ENCODE measurements at places on chromosomes 11 and 22. TPM values are rescaled to one million over a fixed set of nuclear protein-coding genes. Genes with fewer than 3 reads are reported as not detected.

Gene PGA4
- not detected for total RNA-seq

GRCh38 chr11:21588754-21589153, 604.1 kb upstream of the ANO5 start:
- no peaks in the 10 kb centered on the region for H3K4me1 ChIP-seq
- H3K27me3 ChIP-seq: no peaks in the 10 kb centered on the region
- no peaks in the 10 kb centered on the region for H3K36me3 ChIP-seq
- DNase-seq: no peak
- H3K4me3 ChIP-seq: no peak overlapping the region

- H3K4me3 ChIP-seq: no peak overlapping the region
- peaks cover 14% of the 10 kb centered on the region for H3K4me1 ChIP-seq
- peaks cover 5% of the 10 kb centered on the region for H3K36me3 ChIP-seq
- no peak overlapping the region for H3K27ac ChIP-seq
These were observed 25.0 kb downstream of the MTMR3 start for GRCh38 chr22:29907753-29908515.

- H3K4me1 ChIP-seq: peaks cover 7% of the 10 kb centered on the region
- H3K27me3 ChIP-seq: peaks cover 31% of the 10 kb centered on the region
These were observed 149.7 kb downstream of the LDLRAD3 start for GRCh38 chr11:36093548-36093947.

- DNase-seq: peak; percentile 50
- H3K36me3 ChIP-seq: no peaks in the 10 kb centered on the region
- peak overlapping the region; percentile 40 for H3K27ac ChIP-seq
- no peak overlapping the region for H3K4me3 ChIP-seq
- peaks cover 8% of the 10 kb centered on the region for H3K27me3 ChIP-seq
These were observed 55.2 kb downstream of the NECTIN1 start for GRCh38 chr11:119673759-119674336.

GRCh38 chr11:75659836-75660235, 9.0 kb downstream of the MAP6 start:
- H3K36me3 ChIP-seq: no peaks in the 10 kb centered on the region
- no peak for DNase-seq
- H3K27me3 ChIP-seq: peaks cover 50% of the 10 kb centered on the region
- no peak overlapping the region for H3K4me3 ChIP-seq
- peaks cover 1% of the 10 kb centered on the region for H3K4me1 ChIP-seq

DNA sequence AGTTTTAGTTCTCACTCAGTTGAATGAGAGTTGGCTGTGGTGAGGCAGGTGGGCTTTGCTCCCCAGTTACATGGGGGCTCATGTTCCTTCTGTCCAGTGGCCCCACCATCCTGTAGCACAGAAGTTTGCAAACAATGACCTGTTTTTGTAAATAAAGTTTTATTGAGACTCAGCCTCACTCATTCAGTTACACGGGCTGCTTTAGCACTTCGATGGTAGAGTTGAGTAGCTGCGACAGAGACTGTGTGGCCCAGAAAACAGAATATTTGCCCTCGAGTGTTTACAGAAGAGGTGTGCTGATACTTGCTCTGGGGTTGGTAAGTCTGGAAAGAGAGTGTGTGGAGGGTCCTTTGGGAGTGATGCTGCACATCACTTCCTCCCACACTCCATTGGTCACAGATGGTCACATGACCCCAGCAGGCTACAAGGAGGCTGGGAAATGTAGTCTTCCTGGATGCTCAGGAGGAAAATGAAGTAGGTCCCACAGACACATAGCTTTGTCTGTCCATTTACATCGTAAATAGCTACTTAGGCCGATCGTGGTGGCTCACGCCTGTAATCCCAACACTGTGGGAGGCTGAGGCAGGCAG, 34.6 kb downstream of the IFT27 start:
- H3K27ac ChIP-seq: no peak overlapping the region
- H3K4me1 ChIP-seq: no peaks in the 10 kb centered on the region
- peaks cover 9% of the 10 kb centered on the region for H3K27me3 ChIP-seq
- no peak overlapping the region for H3K4me3 ChIP-seq
- no peak for DNase-seq
- no peaks in the 10 kb centered on the region for H3K36me3 ChIP-seq

Data from activated naive CD8-positive, alpha-beta T cell treated with anti-CD3 and anti-CD28 coated beads, Interleukin-2, amount 10 ng/mL, durations not matched to agents 7 days and 5 days (primary cell).